Esophagus squamous epithelium (tissue), 5 donors: ENCODE measurements at places on chromosomes 1 and 21.

GRCh38 chr1:182715531-182715930 lies 31.1 kb upstream of the RGS8 start:
- no peak for DNase-seq

DNA sequence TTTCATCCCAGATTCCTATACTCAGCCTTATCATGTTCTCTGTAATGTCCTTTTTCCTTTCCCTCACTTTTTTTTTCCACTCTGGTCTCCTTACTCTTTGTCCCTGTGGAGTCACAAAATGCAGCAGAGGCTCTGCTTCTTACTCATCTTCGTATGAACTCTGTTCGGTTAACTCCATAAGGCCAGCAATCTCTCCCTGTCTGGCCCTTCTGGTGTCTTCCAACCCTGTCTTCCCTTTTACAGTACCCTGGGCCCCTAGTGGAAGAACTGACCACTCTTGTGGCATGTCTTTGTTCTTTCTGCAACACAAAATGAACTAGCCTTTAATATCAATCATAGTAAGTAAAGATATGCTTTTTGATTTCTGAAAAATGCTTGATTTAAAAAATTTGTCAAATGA lies 7.1 kb downstream of the CD101 start:
- no peak for DNase-seq

GRCh38 chr1:205449750-205450443 lies 5.9 kb downstream of the BLACAT1 start:
- DNase-seq, result no peak

GRCh38 chr1:22132517-22133235 lies 10.2 kb downstream of the WNT4 start:
- no peak for DNase-seq

GRCh38 chr1:74502858-74503257 lies 9.6 kb downstream of the LRRC53 start:
- no peak for DNase-seq

DNA sequence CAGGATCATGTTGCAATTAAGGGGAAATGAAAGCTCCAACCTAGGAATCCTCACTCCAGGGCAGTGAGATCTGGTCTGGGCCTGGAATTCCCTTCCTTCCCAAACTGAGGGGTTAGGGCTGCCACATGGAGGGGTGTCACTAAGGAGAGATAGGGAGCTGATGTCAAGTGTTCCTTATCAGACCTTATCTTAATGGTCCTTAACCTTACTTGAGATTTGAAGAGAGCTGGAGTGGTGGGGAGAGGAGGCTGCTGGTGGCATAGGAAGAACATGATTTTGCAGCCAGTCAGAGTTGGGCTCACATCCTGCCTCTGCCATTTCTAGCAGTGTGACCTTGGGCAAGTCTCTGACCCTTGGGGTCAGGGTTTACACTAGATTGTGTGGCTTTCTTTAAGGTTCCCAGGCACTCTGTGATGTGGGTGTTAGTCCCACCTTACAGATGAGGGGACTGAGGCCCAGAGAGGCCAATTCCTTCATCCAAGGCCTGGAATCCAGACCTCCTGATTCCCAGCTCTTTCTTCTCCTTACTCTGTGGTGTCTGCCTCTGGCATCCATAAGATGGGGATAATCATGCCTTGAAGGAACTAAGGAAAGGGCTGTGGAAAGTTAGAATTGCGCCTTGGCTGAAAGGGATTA lies 56.3 kb upstream of the SYNC start:
- DNase-seq, result no peak

GRCh38 chr1:84960371-84960770 lies 36.5 kb downstream of the MCOLN2 start:
- DNase-seq, result no peak

DNA sequence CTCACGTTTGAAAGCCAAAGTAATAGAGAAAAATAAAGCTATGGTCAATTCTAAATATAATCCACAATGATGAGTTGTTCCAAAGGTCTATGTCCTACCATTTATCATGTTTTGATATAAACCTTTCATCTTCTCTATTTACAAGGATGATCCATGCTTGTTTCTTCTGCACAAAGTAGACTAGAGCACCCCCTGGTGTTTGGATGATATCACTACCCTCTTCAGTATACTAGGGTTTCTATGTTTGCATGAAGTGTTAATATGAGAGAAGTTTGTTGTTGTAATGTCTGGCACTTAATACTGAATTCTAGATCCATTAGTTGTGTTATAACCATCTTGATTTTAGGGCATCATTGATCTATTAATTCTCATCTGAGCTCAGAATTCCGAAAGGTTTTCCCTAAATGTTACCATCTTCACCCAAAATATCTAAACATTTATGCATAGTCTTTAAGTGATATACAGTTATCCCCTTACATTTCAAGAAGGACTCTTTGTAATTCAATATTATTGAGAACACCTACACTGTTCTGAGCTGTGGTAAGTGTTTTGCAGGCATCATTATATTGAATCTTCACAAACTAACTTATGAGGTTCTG lies 21.1 kb downstream of the CLDN8 start:
- no peak for DNase-seq

GRCh38 chr1:153536012-153536670 lies 350 bp upstream of the S100A6 start:
- peak; percentile 51 for DNase-seq

DNA sequence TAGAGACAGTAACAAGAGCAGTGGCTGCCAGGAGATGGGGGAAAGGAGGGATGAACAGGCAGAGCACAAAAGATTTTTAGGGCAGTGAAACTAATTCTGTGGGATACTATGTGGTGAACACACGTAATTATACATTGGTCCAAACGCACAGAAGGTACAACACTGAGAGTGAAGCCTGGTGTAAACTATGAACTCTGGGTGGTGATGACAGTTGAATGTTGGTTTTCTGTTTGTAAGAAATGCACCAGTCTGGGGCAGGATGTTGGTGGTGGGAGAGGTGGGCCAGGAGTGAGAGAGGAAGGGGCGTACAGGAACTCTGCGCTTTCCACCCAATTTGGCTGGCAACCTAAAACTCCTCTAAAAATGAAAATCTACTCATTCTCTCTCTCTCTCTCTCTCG lies 50.2 kb upstream of the TIAM1 start:
- DNase-seq, result no peak

DNA sequence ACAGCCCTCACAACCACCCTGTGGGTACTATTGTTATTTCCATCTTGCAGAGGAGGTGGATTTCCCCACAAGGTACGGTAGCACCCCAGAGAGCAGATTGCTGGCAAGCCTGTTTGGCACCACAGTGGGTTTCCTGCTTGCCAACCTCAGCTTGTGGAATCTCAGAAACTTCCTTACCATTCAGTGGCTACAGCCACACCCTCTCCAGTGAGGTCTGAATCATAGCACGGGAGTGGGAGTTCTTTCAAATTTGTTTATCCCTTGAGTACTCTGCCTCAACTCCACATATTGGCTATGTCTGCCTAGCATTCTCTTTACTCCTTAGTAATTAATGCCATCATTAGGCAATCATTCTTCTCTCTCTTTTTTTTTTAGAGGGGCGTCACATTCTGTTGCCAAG lies 162.1 kb downstream of the PTPRU start:
- no peak for DNase-seq

DNA sequence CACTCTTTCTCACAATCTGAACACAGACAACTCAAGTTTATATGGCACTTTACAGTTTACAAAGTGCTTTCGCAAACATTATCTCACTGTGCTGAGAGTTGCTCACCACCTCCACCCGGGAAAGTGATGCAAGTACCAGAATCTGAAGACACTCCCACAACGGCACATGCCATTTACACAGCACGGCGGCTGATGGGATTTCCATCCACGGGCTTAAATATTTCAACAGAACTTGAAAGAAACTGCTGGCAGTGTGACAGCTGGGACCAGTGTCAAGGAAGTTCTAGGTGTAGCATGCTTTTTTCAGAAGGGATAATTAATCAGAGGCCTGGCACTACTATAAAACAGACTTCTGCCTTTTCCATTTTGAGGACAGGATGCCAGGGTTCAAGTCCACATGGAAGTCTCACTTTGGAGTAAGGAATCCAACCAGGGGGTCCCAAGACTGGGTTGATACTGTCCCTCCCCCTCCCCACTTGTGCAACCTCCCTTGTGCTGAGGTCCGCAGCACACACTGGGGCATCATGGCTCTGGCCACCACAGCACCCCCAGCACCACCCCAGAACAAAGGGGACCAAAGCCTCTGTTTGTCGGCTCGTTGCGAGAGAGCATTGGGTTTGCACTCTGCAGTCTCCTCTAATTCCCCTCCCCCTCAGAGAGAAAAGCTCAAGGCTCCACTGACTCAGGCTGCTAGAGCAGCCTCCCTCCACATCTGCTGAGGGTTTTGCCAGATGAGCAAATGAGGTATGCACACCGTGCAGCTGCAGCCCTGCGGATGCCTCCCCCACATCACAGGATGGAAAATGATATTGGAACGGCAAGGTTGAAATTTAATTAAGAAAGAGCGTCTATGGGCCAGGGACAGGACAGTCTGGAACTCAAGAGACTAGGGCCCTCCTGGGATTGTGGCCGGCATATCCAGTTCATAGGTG lies 154.9 kb downstream of the TGFBR3 start:
- DNase-seq, result no peak

DNA sequence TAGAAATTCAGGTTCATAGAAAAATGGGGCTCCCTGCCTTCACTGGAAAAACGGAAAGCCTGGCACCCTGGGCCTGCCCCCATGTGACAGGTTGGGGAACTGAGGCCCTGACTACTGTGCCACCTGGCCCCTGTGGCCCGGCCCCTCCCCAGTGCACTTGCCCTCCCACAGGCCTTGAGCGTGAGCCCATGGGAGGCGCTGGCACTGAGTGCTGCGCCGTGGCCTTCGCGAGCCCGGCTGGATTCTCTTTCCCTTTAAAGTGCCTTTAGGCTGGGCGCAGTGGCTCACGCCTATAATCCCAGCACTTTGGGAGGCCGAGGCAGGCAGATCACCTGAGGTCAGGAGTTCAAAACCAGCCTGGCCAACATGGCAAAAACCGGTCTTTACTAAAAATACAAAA lies 45.7 kb downstream of the SLC37A1 start:
- no peak for DNase-seq

- DNase-seq, result no peak
These were observed 21.8 kb downstream of the CAPN2 start for GRCh38 chr1:223733898-223734852.

GRCh38 chr1:91609551-91609950 lies 108.9 kb downstream of the CDC7 start:
- no peak for DNase-seq

GRCh38 chr1:151461694-151462093 lies 2.4 kb upstream of the POGZ start:
- no peak for DNase-seq

- DNase-seq, result no peak
These were observed 115.6 kb downstream of the XCL2 start for GRCh38 chr1:168428063-168428731.

GRCh38 chr1:16063226-16063829 lies 10.1 kb downstream of the FAM131C start:
- no peak for DNase-seq

DNA sequence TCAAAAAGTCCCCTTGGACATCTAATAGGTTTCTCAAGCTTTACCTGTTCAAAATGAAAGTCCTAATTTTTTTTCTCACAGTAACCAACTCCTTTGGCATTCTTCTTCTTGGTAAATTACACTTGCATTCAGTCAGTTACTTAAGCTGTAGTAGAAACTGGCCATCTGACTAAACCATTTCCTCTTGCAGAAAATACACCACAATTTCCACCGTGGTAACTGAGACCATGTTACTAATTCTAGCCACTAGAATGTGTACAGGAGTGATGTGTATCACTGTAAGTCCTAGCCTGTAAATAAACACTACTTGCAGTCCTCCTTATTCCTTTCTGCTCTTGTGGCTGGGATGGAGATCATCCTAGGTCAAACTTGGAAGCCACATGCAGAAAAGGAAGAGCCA lies 965.4 kb upstream of the TMPRSS15 start:
- DNase-seq, result no peak

DNA sequence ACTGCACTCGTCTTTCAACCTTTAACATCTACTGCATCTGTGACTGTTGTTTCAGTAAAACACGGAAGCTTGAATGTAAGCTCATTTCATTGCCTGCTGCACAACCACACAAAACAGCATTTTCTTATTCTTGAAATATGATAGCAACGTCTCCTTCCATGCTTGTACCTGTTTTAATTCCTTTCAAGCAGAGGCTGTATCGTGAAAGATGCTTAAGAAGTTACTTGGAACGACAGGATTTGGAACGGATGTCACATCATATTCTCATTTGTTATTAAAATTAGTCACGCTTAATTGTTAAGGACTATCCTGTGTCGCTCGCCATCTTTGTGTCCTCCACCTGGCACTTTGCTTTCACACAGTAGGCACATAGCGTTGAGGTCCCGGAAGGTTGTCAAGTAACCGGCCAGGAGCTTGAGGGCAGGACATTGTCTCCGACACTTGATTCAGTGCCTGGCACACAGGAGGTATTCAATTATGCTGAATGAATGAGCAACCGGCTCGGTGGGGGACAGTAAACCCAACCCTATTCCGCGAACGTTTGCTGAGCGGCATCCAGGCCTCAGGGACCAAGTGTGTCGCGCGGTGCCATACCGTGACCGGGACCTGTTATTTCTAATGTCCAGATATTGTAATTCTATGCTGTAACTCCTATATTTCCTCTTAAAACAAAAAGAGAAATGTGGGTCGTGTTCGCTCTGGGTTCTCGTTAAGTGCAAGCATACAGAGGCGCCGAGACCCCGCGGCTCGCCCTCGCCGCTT lies 499 bp upstream of the SH3GLB1 start:
- no peak for DNase-seq

- DNase-seq, result no peak
These were observed 1.0 kb downstream of the CCDC181 start for GRCh38 chr1:169426174-169426705.

GRCh38 chr1:18922319-18922726 lies 20.0 kb upstream of the ALDH4A1 start:
- no peak for DNase-seq

GRCh38 chr1:20078171-20078651 lies 8.2 kb downstream of the PLA2G5 start:
- no peak for DNase-seq

GRCh38 chr1:9942399-9942938 lies 722 bp downstream of the LZIC start:
- DNase-seq, result no peak

DNA sequence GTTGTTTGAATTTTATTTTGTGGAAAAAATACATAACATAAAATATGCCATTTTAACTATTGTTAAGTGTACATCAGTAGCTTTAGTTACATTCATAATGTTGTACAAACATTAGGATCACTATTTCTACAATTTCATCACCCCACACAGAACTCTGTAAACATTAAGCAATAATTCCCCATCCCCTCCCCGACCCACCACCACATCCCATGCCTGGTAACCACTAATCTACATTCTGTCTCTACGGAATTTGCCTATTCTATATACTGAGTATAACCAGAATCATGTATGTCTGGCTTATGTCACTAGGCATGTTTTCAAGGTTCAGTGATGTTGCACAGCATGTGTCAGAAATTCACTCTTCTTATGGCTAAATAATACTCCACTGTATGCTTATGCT lies 47.7 kb downstream of the CDC42BPA start:
- no peak for DNase-seq

DNA sequence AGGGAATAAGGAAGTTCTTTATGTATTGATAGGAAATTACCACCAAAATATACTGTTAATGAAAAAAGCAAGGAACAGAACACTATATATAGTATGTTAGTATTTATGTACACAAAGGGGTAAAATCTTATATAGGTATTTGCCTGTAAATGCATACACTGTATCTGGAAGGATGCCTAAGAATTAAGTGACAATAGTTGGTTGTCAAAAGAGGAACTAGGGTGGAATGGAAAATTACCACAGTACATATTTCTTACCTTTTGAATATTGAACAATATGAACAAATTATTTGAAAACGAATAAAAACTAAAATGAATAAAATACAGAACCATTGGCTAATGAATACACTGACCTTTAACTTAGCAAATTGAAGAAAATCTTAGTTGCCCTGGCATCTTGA lies 13.6 kb downstream of the ARPC5 start:
- DNase-seq, result no peak
